ENCODE measurements at places on chromosomes 4 and X.

- DNase-seq = no peak
These were observed 304.2 kb downstream of the TENM3 start for GRCh38 chr4:182547435-182547834.

DNA sequence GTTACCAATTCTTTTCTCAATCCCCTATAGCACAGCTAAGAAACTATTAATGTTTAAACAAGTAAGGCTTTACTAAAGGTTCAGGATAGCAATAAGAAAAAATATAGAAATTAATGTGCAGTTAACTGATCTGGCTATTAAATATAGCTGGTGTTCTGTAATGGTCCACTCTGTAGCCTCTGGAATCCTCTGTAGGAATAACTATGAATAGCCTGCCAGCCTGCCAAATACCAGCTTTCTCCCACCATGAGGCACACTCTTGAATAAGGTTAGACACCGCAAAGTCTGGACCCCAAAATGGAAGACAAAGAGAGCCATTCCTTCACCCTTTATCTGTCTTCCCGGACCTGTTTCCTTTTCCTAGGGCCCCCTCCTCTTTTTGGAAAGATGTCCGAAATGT is 30.6 kb downstream of the CEP44 start:
- DNase-seq = no peak

DNA sequence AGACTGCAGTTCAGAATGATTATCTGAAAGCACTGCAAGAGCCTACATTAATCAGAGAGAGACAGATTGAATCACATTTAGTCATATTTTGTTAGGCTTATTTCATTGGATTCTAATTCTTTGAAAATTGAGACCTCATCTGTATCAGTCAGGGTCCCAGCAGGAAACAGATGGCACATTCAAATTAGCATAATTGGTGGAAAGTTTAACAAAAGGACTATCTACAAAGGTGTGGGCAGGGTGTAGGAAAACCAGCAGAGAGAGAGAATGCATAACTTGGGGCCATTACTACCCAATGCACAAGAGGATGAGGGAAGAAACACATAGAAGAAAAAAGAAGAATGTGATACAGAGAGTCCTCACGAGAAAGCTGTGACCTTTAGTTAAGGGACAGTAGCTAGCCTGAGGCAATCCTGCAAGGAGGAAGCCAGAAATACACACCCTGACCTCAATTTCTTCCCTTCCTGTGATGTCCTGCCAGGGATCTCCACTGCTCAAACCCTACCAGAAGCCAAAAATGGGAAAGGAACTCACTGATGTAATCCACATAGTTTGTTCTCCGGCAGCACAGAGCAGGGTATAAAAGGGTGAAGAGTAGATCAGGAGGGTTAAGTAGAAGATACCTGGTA is 17.7 kb upstream of the XKRX start:
- no peak for DNase-seq

GRCh38 chr4:154491341-154492271 is at the start of gene DCHS2:
Gene DCHS2, minus strand, starts transcription at chr4:154491799. Its CDS starts 444 bp downstream, at chr4:154491355.
- DNase-seq = no peak

- no peak for DNase-seq
These were observed 5.6 kb downstream of the KIAA0232 start for GRCh38 chr4:6788123-6788522.

GRCh38 chr4:176539785-176540175 is 220.0 kb downstream of the SPCS3 start:
- no peak for DNase-seq

DNA sequence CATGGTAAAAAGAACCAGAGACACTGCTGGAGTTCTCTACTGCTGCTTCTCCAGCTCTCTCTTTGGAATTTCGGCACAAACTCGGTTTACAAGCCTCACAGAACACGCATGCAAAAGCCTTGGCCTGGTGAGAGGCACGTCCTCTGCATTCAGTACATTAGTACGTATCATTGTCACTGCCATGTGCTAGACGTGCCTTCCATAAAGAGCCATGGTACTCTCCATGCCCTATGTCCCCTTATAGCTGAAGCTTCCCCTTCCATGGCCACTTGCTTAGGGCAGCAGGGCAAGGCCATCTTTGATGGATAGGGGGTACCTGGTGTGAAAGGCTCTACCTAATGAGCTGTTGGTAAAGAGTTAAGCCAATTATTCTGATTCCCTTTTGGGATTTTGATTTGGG is 35.0 kb downstream of the DIPK2B start:
- no peak for DNase-seq

DNA sequence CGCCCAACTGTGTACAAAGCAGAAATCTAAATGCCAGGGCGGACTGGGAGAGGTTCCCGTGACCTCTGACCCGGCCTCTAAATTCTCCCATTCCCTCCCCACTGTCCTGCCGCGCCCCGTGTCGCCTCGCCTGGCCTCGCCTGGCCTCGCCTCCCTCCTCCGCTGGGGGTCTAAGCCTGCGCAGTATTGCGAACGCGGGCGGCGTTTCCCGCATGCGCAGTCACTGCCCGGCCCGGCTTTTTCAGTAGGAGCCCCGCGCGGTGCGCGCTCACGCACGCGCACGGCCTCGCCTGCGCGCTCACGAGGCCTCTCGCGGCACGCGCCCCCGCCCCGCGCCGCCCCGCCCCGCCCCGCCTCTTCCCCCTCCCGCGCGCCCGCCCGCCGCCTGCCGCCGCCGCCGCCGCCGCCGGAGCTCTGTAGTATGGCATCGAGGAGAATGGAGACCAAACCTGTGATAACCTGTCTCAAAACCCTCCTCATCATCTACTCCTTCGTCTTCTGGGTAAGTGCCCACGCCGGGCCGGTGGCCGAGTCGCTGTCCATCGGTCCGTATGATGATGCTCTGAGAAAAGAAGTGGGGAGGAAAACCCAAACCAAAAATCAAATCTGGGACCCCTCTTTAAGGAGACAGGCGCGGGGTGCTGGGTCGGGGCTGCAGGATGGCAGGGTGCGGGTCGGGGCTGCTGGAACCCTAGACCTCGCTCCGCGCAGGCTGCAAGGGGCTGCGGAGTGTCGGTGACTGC is at the start of gene TSPAN7:
Gene TSPAN7 (plus strand): TSS at position 417 of the 743 bp plus-strand sequence. CDS start 5 bp downstream, at position 422.
- DNase-seq = no peak

DNA sequence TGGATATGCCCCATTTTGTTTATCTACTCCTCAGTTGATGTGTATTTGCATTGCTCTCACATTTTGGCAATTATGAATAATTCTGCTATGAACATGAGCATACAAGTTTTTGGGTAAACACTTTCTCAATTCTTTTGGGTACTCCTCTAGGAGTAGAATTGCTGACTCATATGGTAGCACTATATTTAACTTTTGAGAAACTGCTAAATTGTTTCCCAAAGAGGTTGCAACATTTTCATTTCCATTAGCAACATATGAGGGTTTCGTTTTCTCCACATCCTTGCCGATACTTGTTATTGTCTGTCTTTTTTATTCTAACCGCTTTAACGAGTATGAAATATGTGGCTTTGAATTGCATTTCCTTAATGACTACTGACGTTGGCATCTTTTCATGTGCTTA is 185.4 kb downstream of the TSPAN5 start:
- DNase-seq = no peak

GRCh38 chrX:3522101-3522650 is 175.7 kb upstream of the MXRA5 start:
- no peak for DNase-seq

- no peak for DNase-seq
These were observed 193.5 kb upstream of the NEIL3 start for GRCh38 chr4:177116161-177116560.

GRCh38 chrX:8921615-8922014 is 112.3 kb downstream of the FAM9B start:
- no peak for DNase-seq

GRCh38 chr4:84276752-84277151 is 222.3 kb downstream of the NKX6-1 start:
- no peak for DNase-seq

DNA sequence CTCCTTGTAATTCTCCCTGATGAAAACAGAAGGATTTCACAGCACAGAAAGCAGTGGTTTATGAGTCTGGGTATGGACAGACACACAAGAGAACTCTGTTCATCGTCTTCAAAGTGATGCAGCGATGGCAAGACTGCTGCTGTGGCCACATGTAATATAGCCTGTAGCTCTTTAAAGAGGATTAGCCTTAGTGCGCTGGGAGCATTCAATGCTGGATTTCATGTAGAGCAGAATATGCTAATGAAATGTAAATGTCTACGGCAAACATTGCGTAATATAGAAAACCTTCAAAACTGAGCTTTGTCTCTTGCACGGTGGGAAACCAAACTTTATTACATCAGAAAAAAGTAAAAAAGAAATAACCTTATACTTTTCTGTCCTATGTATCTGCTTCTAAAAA is 42.9 kb downstream of the ALPK1 start:
- DNase-seq = no peak

- DNase-seq = no peak
These were observed 9.0 kb downstream of the ZNF827 start for GRCh38 chr4:145929415-145930178.

GRCh38 chr4:42561031-42561430 is 95.9 kb downstream of the ATP8A1 start:
- no peak for DNase-seq

- no peak for DNase-seq
These were observed 82.9 kb downstream of the DKK2 start for GRCh38 chr4:106953036-106953705.

- no peak for DNase-seq
These were observed 33.0 kb downstream of the FHIP1A start for GRCh38 chr4:151442002-151442401.

DNA sequence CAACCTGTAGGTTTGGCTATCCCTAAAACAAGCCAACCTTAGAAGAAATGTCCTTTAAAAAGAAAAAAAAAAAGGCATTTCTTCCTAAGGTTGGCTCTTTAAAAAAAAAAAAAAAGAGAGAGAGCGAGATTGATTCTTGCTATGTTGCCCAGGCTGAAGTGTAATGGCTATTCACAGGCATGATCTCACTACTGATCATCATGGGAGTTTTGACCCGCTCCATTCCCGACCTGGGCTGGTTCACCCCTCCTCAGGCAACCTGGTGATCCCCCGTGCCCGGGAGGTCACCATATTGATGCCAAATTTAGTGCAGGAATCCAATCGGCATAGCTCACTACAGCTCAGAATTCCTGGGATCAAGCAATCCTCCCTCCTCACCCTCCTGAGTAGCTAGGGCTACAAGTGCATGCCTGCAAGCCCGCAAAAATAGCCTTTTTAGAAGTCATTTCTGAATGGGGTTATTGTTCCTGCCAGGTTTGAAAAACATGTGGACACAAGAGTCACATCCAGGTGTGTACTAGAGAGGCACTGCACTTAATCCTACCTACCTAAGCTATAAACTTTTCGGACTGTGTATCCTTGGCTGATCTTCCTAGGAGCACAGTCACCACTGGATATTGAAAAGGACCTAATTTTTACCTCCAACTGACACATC is 61.4 kb upstream of the ZCCHC13 start:
- DNase-seq = no peak

- no peak for DNase-seq
These were observed at the start of gene EDNRA for GRCh38 chr4:147480891-147481576. Gene EDNRA, plus strand, starts transcription at chr4:147481097. Its CDS starts 4,585 bp downstream, at chr4:147485682.

- DNase-seq = no peak
These were observed 56.4 kb upstream of the HMX1 start for GRCh38 chr4:8928074-8928473.

GRCh38 chr4:80009806-80010205 is 63.2 kb downstream of the ANTXR2 start:
- DNase-seq = no peak

All from kidney epithelial cell (primary cell).